Cardiac muscle cell (in vitro differentiated cells and primary cell): ENCODE measurements at places on chromosomes 4 and X.

GRCh38 chr4:53012738-53013137 is 150.6 kb downstream of the RASL11B start:
- DNase-seq, result no peak

GRCh38 chrX:103236296-103236695 is 18.7 kb downstream of the TCEAL8 start:
- DNase-seq, result no peak

GRCh38 chr4:39146211-39146610 is 36.1 kb upstream of the WDR19 start:
- DNase-seq, result no peak

- DNase-seq, result no peak
These were observed 6.7 kb downstream of the APOO start for GRCh38 chrX:23901060-23901459.

DNA sequence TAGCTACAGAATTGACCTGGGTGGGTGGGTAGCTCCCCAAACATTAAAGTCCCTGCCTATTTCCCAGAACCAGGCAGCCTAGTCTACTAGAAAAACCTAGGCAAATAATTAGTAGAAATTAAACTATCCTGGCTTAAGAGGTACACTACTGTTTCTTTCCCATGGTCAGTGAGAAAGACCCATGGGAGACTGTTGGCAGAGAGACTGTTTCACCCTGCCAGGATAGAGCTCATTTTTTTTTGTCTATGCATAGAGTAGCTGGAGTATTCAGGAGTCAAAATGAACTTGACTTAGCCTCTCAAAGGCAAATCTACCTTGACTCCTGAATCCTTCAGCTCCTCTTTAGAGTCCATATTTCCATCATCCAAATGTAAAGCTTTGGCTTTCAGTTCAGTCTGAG is 107.0 kb upstream of the AR start:
- DNase-seq, result no peak

DNA sequence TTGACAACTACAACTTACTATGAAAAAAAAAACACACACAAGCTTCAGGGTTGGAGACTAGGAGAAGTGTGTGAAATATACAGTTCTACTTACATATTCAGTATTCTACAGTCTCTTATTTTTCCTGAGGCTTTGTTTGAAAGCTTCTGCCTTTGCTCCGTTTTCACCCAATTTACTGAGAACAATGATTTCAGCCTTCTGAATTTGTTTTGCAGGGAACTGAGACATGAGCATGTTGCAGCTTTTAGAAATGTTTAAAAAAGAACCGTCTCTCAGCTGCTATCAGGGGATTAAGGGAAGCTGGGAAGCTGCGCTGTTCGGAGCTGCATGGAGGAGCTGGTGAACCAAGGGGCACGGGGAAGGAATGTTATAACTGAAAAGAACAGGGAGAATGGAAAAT is 85.7 kb downstream of the QDPR start:
- no peak for DNase-seq

DNA sequence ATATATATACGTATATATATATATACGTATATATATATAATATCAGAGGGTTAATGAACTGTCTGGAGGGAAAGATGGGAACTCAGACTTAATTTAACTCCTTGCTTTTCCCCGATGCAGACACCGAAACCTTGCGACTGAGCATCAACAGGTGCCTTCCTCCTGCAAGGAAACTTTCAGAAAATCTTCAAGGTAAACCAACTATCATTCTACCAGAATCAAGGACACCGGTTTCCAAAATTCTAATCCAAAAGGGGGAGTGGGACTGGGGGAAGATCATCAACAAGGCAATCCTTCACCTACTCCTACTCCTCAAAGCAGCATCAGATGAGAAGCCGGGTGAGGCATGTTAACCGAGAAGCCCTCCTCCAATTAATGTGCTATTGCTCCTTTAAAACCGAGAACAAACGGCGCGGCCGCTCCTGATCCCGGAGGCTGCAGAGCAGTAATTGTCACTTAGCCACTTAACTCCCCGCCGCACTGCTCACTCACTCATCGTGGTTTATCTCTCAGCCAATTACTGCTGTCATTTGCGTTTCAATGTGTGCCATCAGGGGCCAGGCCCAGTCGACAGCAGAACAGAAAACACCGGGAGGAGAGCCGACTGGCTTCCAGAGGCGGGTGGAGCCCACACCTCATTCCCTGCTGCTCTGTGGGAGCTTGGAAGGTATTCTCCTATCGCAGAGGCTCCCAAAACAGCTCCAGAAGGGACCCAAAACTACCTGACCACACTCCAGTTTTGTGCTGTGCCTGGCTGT is 61.7 kb downstream of the MAML3 start:
- no peak for DNase-seq

- DNase-seq, result no peak
These were observed 193.9 kb downstream of the ANAPC10 start for GRCh38 chr4:144903953-144904711.

DNA sequence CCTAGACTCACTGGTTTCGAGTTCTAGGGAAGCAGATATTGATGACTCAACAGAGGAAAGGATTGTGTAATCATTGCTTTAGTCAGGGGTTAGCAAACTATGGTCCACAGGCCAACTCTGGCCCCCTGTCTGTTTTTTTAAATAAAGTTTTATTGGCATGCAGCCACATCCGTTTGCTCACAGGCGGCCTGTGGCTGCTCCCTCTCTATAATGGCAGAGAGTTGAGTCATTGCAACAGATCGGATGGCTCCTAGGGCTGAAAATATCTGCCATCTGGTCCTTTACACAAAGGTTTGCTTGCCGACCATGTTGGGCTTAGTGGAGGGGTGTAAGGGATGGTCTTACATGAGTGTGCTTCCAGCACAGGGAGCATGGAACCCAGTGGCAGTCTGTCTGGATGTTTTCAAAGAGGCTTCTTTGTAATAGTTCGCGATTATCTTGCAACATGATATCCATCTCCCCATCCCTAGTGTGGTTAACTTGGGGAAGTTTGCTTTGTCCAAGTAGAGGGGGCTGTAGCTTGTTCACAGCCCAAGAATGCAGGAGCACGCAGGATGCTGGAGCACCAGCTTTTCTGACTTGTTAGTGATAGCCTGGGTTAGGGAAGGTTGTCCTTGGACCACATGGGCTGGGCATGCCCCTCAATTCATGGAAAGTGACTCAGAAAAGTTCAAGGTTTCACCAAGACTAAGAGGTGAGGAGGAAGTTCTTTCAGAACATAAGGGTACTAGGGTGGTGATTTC is 59.3 kb upstream of the CLDN34 start:
- no peak for DNase-seq

GRCh38 chr4:10077076-10077475 is 39.5 kb downstream of the WDR1 start:
- no peak for DNase-seq

DNA sequence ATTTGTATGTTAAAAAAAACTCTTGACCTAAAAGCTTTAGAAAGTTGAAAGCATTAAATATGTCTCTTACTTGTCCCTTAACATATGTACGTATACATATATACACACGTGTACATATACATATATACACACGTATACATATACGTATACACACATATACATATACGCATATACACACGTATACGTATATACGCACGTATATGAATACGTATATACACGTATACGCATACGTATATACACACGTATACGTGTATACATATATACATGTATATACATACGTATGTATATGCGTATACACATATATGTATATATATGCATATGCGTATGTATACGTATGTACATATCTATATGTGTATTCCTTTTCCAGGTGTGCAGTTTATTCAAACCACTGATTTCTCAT is 3.8 kb downstream of the KDM6A start:
- no peak for DNase-seq

- DNase-seq, result no peak
These were observed 303.3 kb downstream of the FRMPD4 start for GRCh38 chrX:12441381-12442128.

GRCh38 chrX:22340022-22340616 is 67.4 kb downstream of the CBLL2 start:
- no peak for DNase-seq

- DNase-seq, result peak; percentile 83
These were observed 550 bp downstream of the ADGRA3 start for GRCh38 chr4:22515145-22515887.

- no peak for DNase-seq
These were observed 18.8 kb downstream of the DOK7 start for GRCh38 chr4:3481783-3482393.

DNA sequence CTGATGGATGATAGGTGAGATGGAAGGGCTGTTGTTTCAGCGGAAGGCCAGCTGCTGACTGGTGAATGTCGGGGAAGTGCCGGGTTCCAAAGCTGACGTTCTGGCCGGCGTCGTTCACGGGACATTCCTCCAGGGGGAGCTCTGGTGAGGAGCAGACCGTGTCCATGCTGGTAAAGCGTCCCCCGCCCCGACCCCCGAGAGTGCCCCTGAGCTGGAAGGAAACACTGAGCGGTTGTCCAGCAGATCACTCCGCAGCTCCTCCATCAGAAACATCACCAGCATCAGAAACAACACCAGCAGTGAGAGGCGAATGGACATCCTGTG is 18.6 kb upstream of the ADRA2C start:
- peak; percentile 49 for DNase-seq

DNA sequence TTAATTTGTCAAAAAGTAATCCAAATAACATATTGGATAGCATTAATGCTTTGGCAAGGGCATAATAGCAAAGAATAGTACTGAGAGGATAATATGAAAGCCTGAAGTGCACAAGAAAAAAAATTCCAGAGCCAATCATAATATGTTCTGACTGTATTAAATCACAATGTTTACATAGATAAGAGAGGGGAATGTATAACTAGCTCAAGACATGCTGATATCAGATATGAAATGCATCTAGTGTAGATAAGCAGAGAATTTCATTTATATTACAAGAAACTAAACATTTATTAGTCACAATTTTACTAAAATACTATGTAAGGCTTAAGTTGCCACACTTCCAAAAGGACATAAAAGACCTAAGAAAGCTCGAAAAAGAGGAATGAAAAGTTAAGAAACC is 193.3 kb downstream of the BANK1 start:
- no peak for DNase-seq

- DNase-seq, result peak; percentile 39
These were observed 568 bp downstream of the FHDC1 start for GRCh38 chr4:152936446-152937335.

- no peak for DNase-seq
These were observed 371.4 kb upstream of the TECRL start for GRCh38 chr4:64780664-64781063.

DNA sequence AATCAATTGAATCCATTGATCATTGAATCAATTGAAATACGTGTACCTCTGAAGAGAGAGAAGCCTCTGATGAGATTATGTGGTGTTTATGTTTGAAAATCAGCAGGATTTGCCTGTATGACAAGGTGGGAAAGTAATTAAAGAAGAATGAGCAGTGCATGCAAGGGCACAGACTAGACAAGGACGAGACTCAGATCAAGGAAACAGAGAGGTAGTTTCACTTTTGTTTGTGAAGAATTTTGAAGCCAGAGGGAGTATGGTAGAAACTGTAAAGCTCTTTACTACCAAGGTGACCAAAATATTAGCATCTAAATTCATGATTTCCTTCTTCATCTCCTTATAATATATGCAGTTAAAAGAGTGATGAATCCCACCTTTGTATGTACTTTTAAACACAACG is 1830.0 kb upstream of the IGFBP7 start:
- no peak for DNase-seq

- DNase-seq, result no peak
These were observed 994.2 kb downstream of the ADGRL3 start for GRCh38 chr4:62194342-62194741.

GRCh38 chrX:107683124-107683895 is 55.0 kb downstream of the PRPS1 start:
- DNase-seq, result peak; percentile 61

DNA sequence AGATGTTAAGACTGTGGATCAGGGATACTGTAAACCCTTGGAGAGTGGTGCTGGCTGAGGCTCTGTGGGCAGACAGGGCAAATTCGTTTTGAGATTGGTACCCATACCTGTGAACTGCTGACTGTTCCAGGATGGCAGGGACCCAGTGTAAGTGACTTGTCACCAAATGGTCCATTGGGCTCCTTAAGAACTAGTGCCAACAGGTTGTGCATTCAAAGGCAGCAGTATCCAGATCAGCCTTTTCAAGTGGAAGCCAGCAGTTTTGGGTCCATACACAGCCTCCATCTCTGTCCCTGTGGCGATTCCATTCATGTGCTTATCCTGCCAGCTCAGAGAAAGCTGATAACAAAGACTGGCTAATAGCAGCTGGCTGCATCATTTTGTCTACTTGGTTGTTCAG is 84.0 kb upstream of the SCOC start:
- no peak for DNase-seq

GRCh38 chr4:25106363-25107151 is 53.7 kb downstream of the SEPSECS start:
- DNase-seq, result no peak

DNA sequence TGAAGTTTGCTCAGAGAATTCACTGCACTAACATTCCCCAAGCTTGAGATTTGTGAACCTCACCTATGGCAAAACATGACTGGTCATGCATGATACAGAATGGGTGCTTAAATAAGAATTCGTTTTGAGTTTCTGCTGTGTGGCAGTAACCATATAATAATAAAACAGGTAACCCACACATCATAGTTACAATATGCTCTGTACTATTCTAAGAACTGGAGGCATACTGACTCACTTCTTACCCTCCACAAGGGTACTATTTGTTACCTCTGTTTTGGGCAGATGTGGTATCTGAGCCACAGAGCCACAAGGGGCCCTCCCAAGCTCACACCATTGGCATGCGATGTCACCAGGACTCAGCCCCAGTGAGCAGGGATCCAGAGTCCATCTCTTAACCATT is 17.6 kb downstream of the SLC2A9 start:
- DNase-seq, result no peak

- DNase-seq, result no peak
These were observed 13.6 kb upstream of the FREM3 start for GRCh38 chr4:143713955-143714625.

DNA sequence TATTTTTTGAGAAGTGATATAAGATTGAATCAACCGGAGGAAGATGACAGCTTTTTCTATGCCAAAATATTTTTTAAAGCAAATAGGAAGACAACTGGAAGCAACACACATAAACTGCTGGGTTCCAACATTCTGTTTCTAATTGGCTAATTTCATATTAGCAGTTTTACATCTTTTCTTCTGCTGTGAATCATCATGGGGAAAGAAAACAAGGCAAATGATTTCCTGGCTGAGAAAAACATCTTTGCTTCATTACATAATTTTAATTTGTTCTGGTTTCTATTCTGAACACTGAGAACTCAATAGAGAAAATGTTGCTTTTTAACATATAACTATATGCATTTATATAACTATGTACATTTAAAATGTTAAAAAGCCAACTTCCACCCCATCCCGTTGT is 2518.5 kb downstream of the ARAP2 start:
- no peak for DNase-seq

- no peak for DNase-seq
These were observed 211.2 kb downstream of the SNCA start for GRCh38 chr4:89625599-89626293.

DNA sequence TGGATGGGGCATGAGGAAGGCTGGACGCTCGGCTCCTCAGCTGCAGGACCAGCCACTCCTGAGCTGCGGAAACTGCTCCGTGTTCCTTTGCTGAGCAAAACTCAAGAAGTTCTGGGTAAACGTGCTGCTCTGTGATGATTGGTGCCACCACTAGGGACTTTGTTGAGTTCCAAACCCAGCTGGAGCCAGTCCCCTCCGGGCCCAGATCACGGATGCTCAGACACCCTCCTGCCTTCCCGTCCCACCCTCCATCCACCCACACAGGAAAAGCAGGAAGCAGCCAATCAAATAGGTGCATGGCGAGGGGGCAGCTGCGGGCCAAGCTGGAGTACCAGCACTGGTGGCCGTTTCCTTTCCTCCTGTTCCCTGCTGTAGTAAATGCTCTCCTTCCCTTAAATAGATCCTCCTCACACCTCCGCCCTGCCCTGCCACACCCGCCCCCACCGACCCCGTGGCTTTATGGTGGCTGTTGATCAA is 68.0 kb downstream of the ADRA2C start:
- DNase-seq, result no peak
